ENCODE measurements at places on chromosomes 5 and 9. TPM values are rescaled to one million over a fixed set of nuclear protein-coding genes. Genes with fewer than 3 reads are reported as not detected.

GARNL3 gene
- 2.2 TPM for total RNA-seq

DNA sequence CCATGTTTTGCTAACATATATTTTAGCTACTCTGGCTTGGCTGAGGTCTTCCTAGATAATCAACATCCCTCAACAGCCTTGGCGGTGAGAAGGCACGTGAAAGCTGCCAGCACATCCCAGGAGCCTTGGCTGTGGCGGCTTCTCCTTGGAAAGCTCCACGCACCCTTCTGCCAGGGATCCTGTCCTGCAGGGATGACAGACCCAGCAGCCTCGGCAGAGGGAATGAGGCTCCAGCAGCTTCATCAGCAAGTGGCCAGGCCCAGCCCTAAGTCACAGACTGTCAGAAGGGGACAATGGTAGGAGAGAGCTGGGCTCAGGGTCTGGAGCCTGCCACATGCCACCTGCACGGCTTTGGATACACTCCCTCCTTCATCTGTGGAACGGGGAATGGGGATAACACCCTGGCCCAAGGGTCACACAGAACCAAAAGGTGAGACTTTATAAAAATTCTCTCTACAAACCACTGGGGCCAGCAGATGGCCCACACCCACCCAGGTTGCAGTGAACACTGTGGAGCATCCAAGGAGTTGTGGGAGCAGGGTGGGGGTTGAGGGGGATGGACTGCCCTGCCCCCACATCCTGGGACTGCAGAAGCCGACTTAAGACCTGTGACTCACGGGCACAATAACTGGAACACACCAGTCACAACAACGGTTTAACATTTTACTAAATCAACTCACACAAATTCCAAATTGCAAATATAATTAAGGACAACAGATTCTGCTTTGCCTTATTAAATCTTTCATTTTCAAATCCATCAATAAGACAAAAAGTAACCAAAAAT, 65.1 kb downstream of the MACROH2A1 start:
- no peak overlapping the region for H3K4me3 ChIP-seq
- no peaks in the 10 kb centered on the region for H3K36me3 ChIP-seq
- no peaks in the 10 kb centered on the region for H3K4me1 ChIP-seq
- DNase-seq = no peak

INSL6 gene
- not detected for total RNA-seq

ZNF618 gene
- 0.62 TPM for total RNA-seq

DNA sequence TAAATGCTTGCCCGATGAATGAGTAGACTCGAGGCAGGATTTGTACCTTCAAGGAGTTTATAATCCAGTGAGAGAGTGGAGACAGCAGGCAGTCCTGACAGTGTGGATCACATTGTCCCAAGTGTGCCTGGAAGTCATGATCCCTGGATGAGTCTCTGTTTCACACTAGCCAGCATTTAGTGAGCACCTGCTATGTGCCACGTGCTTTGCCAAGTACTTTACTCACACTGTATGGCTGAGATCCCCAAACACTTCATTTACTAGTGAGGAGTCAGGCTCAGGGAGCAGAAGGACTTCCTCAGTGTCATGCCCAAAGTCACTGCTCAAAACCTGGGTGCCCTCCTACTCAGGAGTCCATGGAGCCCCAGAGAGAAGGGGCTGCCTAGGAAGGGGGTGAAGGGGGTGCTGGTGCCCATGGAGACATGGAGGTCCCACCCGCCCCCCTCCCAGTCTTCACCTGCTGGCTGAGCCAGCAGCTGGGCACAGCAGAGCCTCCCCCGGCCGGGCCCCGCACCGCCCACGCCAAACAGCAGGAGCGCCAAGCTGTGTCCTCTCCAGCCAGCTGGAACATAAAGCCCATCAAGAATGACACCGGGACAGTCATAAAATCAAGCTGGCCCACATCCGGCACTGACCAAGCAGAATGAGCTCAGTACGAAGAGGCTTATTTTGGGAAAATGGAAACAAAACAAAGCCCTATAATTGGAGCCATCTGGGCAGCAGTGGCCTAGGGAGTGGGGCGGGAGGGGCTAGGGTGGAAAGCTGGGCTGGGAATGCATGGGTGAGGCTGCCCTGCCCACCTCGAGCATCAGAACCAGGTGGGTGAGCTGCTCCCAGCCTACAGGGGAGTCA, 10.6 kb downstream of the LAMC3 start:
- no peaks in the 10 kb centered on the region for H3K36me3 ChIP-seq
- no peak overlapping the region for H3K27ac ChIP-seq
- H3K4me3 ChIP-seq = no peak overlapping the region
- no peak for DNase-seq
- peaks cover 17% of the 10 kb centered on the region for H3K27me3 ChIP-seq

MORN5 gene
- not detected for total RNA-seq

SLC1A1 gene
- 0.14 TPM for total RNA-seq

GRCh38 chr5:132657676-132658380, at the start of gene IL13:
Gene IL13 (plus strand): TSS chr5:132658173. CDS start chr5:132658187, 14 bp downstream.
- peaks cover 34% of the 10 kb centered on the region for H3K27me3 ChIP-seq
- DNase-seq = peak; percentile 57
- peak within 1 kb of the TSS; percentile 58 for H3K27ac ChIP-seq
- peak within 1 kb of the TSS; percentile 74 for H3K4me3 ChIP-seq
- H3K4me1 ChIP-seq = peaks cover 75% of the 10 kb centered on the region

NAIP gene
- total RNA-seq = 10.7 TPM

DNA sequence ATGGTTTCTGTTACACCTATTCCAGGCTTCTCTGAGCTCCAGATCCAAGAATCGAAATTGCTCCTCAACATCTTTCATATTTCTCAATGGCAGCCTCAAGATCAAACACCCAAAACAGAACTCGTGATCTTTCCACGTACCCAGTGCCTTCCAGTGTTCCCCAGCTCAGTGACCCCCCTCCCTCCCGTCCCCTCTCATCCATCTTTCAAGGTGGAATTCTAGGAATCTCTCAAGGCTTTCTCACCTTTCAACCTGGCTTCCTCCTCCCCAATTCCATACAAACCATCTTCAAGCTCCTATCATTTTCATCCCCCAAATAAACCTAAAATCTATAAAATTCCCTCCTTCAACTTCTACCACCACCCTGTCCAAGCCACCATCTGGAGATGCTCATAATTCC, 615.3 kb downstream of the BNC2 start:
- no peaks in the 10 kb centered on the region for H3K4me1 ChIP-seq
- H3K27ac ChIP-seq = no peak overlapping the region
- no peaks in the 10 kb centered on the region for H3K36me3 ChIP-seq

GRCh38 chr5:178548746-178549145, 41.4 kb downstream of the COL23A1 start:
- H3K36me3 ChIP-seq = no peaks in the 10 kb centered on the region
- no peak for DNase-seq
- H3K27me3 ChIP-seq = no peaks in the 10 kb centered on the region
- H3K27ac ChIP-seq = peak overlapping the region; percentile 40

- H3K27ac ChIP-seq = no peak overlapping the region
- no peaks in the 10 kb centered on the region for H3K4me1 ChIP-seq
- no peak overlapping the region for H3K4me3 ChIP-seq
- no peaks in the 10 kb centered on the region for H3K36me3 ChIP-seq
- no peaks in the 10 kb centered on the region for H3K27me3 ChIP-seq
Observed at GRCh38 chr5:165906871-165907270, 2384.6 kb upstream of the WWC1 start.

DNA sequence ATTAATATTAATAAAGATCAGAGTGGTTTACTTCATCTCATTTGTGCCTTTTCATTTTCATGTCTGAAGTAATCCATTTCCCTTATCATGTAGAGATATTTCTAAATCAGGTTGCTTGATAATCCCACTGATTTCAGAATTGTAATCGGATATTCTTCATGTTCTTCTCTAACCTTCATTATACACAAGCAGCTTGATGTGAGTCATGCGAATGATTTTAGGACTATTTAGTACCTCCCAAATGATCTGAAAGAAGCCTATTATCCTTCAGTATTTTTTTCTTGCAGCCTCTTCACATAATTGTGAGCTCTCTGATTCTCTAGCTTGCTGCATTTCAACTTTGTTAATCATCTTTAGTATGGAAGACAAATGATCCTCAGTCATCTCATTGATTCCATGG, 182.0 kb downstream of the GIN1 start:
- H3K4me3 ChIP-seq = no peak overlapping the region
- H3K36me3 ChIP-seq = no peaks in the 10 kb centered on the region
- DNase-seq = no peak
- H3K27ac ChIP-seq = no peak overlapping the region

STK32A gene
- not detected for total RNA-seq

KIAA0825 gene
- 1.0 TPM for total RNA-seq

BSPRY gene
- 14.3 TPM for total RNA-seq

GRCh38 chr9:34675048-34675714, 12.7 kb upstream of the CCL27 start:
- H3K27ac ChIP-seq = no peak overlapping the region
- H3K4me3 ChIP-seq = no peak overlapping the region
- peak; percentile 73 for DNase-seq
- H3K27me3 ChIP-seq = no peaks in the 10 kb centered on the region
- H3K4me1 ChIP-seq = peaks cover 9% of the 10 kb centered on the region
- no peaks in the 10 kb centered on the region for H3K36me3 ChIP-seq

DNA sequence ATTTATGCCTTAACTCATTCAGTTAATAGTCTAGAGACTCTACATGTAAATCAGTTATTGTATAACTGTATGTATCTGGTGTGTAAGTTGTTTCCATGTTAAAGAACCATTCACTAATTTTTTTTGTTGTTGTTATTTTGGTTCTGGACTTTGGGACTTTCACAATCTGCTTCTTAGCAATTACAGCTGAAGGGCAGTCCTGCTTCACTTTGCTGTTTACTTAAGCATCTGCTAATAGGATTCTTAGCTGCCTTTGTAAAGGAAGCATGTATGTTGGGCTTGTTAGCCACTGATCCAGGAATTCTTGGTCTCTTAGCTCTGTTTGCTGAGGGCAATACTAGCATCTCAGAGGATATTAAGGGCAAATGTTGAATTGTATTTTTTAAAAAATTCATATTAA, 97.0 kb downstream of the FOCAD start:
- no peaks in the 10 kb centered on the region for H3K36me3 ChIP-seq
- no peaks in the 10 kb centered on the region for H3K4me1 ChIP-seq
- H3K27ac ChIP-seq = no peak overlapping the region
- H3K4me3 ChIP-seq = no peak overlapping the region
- no peaks in the 10 kb centered on the region for H3K27me3 ChIP-seq

CCL27 gene
- total RNA-seq = 3.7 TPM

DNA sequence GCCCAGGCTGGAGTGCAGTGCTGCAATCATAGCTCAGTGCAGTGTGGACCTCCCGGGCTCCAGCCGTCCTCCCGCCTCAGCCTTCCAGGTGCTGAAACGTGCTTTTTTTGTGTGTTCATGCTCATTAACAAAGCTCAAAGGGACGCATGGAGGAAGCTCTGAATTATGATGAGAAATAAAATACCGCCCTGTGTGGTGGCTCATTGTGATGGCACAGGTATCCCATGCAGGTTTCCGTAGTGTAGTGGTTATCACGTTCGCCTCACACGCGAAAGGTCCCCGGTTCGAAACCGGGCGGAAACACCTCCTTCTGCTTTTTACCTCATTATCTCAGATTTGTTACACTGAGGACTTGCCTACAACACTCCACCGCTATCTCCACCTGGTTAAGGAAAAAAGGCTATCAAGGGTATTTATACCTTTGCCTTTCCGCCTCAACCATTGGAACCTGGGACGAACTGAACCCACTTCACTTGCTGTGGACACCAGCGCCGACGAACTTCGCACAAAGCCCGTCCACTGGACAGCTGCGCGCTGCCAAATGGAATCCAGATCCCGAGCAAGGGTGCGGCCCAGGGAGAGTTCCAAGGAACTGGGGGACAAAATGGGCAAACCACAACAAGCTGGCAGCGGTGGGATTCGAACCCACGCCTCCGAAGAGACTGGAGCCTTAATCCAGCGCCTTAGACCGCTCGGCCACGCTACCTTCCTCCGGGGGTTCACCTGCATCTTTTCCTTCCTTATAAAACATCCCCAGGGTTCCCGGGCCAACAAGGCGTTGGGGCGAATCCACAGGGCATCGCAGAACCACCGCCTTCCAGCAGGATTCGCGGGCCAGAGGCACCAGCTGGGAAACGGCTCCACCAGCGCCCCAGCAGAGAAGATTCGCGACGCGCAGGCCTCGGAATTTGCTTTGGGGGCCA, 26.3 kb downstream of the OR2V2 start:
- peaks cover 2% of the 10 kb centered on the region for H3K36me3 ChIP-seq
- peaks cover 20% of the 10 kb centered on the region for H3K27me3 ChIP-seq
- H3K27ac ChIP-seq = peak overlapping the region; percentile 91
- peak; percentile 74 for DNase-seq
- peaks cover 56% of the 10 kb centered on the region for H3K4me1 ChIP-seq
- H3K4me3 ChIP-seq = peak overlapping the region; percentile 93

GRCh38 chr5:22480305-22480704, 372.8 kb downstream of the CDH12 start:
- H3K4me3 ChIP-seq = no peak overlapping the region
- H3K36me3 ChIP-seq = no peaks in the 10 kb centered on the region
- no peaks in the 10 kb centered on the region for H3K27me3 ChIP-seq
- H3K4me1 ChIP-seq = no peaks in the 10 kb centered on the region
- H3K27ac ChIP-seq = no peak overlapping the region

SLC27A4 gene
- total RNA-seq = 10.8 TPM

DNA sequence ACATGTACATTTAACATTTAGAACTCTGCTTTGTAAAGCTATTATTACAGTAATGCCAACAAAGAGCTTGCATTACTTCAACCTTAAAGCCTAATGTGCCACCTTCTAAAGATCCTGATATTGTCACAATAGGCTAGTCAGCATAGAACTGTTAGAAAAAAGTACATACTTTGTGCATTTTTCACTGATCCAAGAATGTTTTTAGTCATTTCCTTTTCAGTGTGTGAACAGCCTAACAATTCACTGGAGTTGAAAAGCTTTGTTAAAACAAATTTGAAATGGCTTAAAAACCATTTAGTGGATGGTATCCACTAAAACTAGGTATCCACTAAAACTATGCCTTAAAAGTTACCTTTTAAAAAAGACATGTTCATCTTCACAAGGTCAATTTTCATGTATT, 4.5 kb downstream of the RPS6 start:
- H3K27ac ChIP-seq = peak overlapping the region; percentile 47
- no peak overlapping the region for H3K4me3 ChIP-seq
- no peaks in the 10 kb centered on the region for H3K27me3 ChIP-seq

DNA sequence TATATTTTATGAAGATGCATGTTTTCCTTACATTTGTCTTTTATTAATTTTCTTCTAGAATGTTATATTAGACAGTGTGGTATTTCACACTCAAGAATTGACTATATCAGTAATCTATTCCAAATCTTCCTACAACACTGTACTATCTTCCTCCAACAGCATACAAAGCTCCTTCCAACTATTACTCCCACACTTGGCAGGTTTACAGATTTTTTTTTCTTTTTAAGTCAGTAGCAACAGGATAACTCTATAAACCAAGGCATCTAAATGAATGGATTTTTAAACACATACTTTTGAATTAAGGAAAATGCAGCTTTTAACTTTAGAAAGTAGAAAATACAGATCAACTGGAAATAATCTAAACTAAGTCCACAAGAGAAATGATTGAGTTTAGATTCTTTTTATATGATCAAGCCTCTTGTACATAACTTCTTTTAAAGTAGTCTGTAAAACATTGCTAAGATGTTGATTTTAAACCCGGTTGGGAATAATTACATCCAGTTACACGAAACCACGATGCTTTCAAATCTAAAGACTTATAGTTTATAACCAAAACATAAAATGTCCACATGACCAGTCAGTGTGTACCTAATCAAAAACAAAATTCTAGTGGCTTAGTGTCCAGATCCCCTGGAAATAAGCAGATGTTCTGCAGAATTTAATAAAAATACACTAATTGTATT, 281.6 kb downstream of the ADAMTS6 start:
- no peak for DNase-seq
- no peak overlapping the region for H3K4me3 ChIP-seq
- H3K27me3 ChIP-seq = peaks cover 23% of the 10 kb centered on the region
- no peak overlapping the region for H3K27ac ChIP-seq
- no peaks in the 10 kb centered on the region for H3K4me1 ChIP-seq
